Eye (tissue), 1 donor: ENCODE measurements at places on chromosomes 5 and 9.
A peak's percentile ranks its signal among the peaks of the same experiment; 100 is the strongest.

GRCh38 chr5:36026706-36027465 is 35.7 kb upstream of the UGT3A1 start:
- no peak for DNase-seq

GRCh38 chr5:130000460-130000859 is 96.2 kb downstream of the CHSY3 start:
- DNase-seq = no peak

GRCh38 chr9:38091310-38092199 is 22.5 kb upstream of the SHB start:
- no peak for DNase-seq

- DNase-seq = no peak
Observed at GRCh38 chr5:144972317-144972716, 801.6 kb downstream of the KCTD16 start.

GRCh38 chr5:10109299-10109698 is 140.4 kb downstream of the ATPSCKMT start:
- peak; percentile 48 for DNase-seq

DNA sequence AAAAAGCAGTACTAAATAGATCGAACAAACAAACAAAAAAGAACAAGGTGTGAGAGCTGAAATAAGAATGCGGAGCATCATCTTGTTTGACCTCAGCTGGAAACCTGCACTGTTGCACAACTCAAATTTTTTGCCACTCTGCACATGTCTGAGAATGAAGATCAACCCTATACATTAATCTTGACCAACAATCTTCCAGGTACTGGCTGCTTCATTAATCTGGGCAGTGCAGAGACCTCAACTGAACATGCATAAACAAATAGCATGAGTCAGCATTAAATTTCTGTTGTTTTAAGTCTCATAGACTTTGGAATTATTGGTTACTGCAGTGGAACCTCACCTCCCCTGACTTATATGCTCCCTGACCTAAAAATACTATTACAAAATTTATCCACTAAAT is 114.6 kb upstream of the FTMT start:
- no peak for DNase-seq

- DNase-seq = no peak
Observed at GRCh38 chr9:23754551-23754950, 71.5 kb downstream of the ELAVL2 start.

GRCh38 chr5:147410496-147411358 is 99.1 kb downstream of the DPYSL3 start:
- DNase-seq = no peak

GRCh38 chr5:109041317-109041716 is 293.6 kb downstream of the FER start:
- DNase-seq = no peak

- no peak for DNase-seq
Observed at GRCh38 chr5:187042-187431, 4.3 kb upstream of the LRRC14B start.

DNA sequence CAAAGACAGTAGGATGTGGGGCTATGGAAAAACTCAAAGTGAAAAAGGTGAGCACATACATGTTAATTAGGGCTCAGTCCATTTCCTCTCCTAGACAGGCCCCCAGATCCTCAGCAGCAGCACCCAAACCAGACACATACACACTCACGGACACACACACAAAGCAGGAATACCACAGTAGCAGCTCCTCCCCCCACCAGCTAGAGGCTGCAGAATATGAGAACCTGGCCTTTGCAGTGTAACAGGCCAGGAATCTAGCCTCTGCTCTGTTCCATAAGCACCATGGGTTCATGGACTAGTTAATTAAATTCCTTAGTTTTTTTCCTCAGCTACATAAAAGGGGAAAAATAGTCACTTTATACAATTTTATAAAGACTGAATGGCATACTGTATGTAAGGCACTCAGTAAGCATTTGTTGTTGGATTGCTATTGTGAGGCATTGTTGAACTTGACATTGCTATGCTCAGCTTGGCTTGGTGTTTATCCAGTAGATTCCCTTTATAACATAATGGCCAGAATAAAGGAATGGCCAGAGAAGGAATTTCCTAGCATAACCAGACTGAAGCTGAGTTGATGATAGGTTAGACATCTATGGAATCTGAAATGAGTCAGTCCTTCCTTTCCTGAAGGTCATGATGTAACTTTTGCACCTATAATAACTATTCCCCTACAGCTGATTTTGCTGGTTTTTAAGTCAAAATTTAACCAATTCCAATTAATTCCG is 186.8 kb downstream of the SEMA5A start:
- no peak for DNase-seq

GRCh38 chr9:123450996-123451395 is 95.0 kb downstream of the CRB2 start:
- DNase-seq = no peak

GRCh38 chr5:161600156-161600555 is 53.6 kb upstream of the GABRB2 start:
- DNase-seq = no peak

- no peak for DNase-seq
Observed at GRCh38 chr9:116587919-116588318, 99.2 kb upstream of the TRIM32 start.

- no peak for DNase-seq
Observed at GRCh38 chr9:87564791-87565241, 67.1 kb downstream of the DAPK1 start.

DNA sequence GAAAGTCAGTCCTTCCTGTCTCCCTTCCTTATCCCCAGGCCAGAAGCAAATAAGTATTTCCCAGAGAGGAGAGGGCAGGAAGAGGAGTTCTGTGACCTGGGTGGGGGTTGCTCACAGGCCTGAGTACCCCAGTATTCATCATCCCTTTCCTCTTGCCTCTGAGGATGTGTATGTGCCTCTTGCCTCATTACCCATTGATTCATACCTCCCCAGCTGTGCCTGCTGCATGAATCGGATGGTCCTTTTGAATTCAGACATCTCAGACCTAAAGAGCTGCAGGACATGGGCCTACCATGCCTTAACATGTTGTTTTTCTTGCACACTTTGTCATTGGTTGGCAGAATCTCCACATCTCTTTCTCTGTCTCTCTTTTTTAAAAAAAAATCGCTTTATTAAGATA is 112.8 kb upstream of the SHB start:
- DNase-seq = peak; percentile 14

- no peak for DNase-seq
Observed at GRCh38 chr5:71996789-71997188, 110.5 kb upstream of the MAP1B start.

GRCh38 chr9:107650321-107650720 is 160.8 kb upstream of the KLF4 start:
- DNase-seq = no peak

GRCh38 chr9:93612052-93612795 is 35.8 kb downstream of the PHF2 start:
- no peak for DNase-seq

DNA sequence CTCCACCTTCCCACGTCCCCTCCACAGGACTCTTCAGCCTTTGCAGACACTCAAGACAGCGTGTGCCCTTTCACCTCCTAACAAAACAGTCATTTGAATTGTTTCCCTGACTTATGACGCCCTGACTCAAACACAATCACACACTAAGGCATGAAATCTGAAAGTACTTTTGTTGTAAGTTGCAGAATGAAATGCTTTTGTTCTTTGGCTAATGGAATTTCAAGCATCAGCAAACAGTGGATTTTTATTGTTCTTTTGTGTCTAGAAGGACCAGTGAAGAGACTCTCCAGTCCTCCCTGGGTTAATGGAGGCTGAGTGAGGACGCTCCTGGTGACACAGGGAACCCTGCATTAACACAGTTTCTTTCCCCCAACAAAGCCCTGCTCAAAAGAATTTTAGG is 380.1 kb downstream of the CTNND2 start:
- DNase-seq = peak; percentile 73

- no peak for DNase-seq
Observed at GRCh38 chr9:21265421-21266189, 25.8 kb upstream of the IFNA14 start.

GRCh38 chr5:36371366-36371765 is 69.7 kb upstream of the RANBP3L start:
- DNase-seq = no peak

DNA sequence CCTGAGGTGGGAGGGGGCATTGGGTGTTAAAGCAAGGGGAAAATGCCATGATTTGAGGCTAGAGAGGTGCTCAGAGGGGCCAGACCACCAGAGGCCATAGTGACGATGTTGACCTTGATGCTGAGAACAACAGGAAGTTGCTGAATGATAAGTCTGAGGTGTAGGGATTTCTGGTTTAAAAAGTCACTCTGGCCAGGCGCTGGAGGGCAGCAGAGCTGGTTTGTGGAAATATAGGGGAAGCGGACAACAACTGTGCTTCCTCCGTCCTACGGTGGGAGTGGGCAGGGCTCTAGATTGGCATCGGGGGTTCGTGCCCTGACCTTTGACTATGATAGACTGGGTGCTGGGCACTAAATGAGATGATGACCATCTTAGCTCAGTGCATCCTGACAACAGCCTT is 44.7 kb downstream of the STOM start:
- DNase-seq = no peak

GRCh38 chr9:83633255-83633654 is 10.3 kb downstream of the IDNK start:
- no peak for DNase-seq

DNA sequence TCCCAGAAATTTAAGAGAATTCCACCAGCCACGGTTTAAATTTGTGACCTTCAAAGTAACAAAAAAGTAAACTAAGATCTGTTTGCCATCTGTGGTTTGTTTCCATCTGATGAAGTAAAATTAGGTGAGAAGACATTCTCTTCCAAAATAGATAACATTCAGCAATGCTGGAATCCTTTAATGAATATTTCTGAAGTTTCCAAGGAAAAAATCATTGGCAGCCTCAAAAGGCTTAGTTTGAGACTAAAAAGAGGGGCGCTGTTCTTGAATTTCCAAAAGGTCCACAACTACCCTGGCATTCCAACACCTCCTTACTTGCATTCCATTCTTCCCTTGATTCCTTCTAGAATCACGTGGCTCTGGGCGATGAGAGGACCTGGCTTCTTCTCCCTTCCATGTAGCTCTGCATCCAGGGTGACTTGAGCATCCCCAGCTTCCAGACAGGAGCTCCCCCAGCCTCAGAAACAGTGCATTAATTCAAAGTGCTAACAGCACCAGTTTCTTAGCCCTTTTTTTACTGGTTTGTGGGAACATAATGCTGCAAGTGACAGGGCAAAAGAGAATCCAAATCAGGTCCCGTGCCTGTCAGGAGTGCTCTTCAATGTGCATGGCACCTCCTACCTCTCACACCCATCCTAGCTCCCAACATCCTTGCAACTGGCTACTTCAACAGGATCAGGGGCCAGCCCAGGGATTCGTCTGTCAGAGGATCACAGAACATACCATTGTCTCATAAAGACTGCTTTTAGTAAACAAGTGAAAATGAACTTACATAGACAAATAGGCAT is 191.5 kb upstream of the S1PR3 start:
- no peak for DNase-seq

- peak; percentile 71 for DNase-seq
Observed at GRCh38 chr5:36657563-36657995, 51.2 kb downstream of the SLC1A3 start.

GRCh38 chr5:61333321-61333953 is 1.4 kb downstream of the ZSWIM6 start:
- peak; percentile 85 for DNase-seq

- DNase-seq = peak; percentile 41
Observed at GRCh38 chr9:72951520-72952380, 1.1 kb downstream of the ALDH1A1 start.

DNA sequence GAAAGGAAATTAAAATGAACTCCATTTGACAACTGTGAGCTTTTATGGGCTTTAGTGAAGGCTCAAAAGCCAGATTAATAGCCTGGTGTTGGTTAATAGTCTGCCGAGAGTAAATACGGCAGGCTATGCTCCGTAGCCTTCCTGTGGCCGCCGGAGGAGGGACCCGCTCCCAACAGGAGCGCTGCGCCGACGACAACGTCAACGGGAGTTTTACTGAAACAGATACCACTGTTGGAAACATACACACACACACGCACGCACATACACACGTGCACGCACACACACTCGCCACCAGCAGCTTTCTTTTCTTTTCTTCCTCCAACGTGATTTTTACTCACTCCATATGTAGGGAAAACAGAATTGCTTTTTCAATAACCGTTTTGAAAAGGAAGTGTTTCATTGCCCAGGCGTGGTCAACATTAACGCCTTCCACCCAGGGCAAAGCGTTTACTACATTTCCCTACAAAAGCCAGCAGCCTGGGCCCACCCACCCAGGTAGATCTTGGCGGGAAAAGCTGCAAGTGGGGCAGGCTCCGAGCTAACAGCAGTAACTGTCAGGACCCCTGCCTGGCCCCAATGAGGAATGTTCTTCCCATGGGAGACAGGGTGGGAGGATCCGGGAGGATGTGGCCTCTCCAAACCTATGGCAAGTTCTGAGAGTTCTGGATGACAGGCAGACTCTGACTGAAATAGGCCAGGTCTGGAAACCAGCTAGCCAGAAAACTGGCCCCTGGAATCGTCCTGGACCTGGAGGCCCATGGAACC is 72.3 kb downstream of the PAX5 start:
- peak; percentile 27 for DNase-seq

DNA sequence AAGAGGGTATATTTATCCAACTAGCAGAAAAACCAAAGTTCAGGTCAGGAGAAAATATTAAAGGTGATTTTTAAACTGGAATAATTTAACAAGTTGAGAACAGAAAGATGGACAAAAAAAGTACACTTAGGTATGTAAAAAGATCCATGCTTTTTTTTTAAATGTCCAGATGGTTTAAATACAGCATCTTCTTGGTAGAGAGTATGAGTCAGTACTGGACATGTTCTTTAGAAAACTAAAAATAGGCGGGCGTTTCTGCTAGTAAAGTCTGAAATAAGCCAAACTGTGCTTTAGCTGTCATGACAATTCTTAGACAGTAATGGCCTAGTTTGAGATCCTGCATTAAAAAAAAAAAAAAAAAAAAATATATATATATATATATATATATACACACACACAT is 255.9 kb upstream of the ST8SIA4 start:
- DNase-seq = no peak

- DNase-seq = peak; percentile 68
Observed at GRCh38 chr5:77629509-77630113, 8.9 kb downstream of the OTP start.

GRCh38 chr9:132543251-132543650 is 39.2 kb upstream of the BARHL1 start:
- DNase-seq = peak; percentile 26
